ENCODE measurements at places on chromosomes 11 and 22.

DNA sequence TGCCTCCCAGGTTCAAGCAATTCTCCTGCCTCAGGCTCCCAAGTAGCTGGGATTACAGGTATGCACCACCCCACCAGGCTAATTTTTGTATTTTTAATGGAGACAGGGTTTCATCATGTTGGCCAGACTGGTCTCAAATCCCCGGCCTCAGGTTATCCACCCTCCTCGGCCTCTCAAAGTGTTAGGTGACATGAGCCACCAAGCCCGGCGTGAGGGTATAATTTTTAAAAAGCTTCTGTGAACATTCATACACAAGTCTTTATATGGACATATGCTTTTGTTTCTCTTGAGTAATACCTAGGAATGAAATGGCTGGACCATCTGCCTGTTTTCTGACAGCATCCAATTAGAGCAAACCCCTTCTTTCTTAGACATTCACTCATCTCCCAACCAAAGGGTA is 14.3 kb upstream of the NAALAD2 start:
- no peak for DNase-seq

- no peak for DNase-seq
These were observed 213.6 kb upstream of the ZBED5 start for GRCh38 chr11:11071486-11071885.

DNA sequence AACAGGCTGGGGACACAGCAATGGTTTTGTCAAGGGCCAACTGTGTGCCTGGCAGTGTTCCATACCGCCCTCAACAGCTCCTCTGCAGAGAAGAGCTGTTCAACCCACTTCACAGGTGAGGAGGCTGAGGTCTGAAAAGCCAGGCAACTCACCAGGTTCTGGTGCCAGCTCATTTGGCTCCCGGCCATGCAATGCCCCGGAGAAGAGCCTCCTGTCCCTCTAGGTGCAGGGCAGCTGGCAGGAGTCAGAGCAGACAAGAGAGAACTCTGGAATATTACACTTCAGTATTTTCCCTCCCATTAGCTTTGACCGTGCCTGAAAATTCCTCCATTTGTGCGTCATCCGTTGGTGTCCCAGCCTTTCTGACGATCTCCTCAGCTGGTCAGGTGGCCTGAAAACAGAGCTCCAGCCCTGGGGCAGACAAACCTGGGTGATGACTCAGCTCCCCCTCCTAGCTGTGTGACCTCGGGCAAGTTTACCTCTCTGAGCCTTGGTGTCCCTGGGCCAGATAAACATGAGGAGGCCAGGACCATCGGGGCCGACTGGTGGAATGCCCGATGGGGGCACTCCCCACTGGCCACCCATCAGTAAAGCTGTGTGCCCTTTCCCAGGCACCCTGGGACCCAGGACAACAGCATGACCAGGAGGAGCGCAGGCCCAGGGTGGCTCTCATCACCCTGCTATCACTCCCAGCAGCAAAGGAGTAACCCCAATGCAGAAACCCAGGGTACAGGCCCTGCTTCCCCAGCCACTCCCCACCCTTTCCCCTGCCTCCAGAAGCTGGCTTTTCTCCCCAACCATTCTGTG is 9.6 kb upstream of the C1QTNF6 start:
- DNase-seq, result peak; percentile 41

DNA sequence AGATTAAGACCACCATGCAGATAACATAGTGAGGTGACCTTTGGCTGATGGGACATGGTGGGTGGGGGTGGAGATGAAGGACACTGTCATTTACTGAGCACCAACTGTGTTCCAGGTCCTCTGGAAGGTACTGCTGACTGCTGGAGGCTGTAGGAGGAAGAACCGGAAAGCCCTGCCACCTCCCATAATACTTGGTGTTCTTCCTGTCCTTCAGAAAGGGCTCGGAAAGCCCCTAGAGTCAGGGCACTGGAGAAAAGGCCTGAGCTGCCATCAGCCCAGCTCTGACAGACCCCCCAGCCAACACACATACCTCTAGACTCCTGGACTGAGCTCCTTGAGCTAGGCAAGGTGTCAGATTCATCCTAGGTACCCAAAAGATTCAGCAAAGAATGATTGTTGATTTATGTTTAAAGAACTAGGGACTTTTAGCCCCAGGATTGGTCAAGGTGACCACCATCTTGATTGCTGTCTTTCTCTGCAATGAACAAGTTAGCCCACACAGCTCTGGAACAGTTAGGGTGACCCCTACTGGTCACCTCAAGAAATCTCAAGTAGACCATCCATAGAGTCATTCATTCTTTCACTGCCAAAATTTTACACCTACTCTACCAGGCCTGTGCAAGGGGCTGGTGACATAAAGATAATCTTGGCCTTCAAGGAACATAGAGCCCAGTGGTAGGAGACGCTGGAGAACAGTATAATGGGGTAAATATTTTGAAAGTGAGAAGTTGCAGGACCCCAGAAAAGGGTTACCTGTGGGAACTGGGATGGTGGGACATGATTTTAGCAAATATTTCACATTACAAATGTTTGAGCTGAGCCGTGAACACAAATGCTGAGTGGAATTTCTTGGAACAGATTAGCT is 39.4 kb downstream of the IRAG1 start:
- no peak for DNase-seq

All from activated naive CD8-positive, alpha-beta T cell treated with anti-CD3 and anti-CD28 coated beads, Interleukin-2, amount 10 ng/mL, durations not matched to agents 7 days and 5 days (primary cell).